ENCODE measurements at places on chromosomes 1 and 21.

GRCh38 chr1:68218490-68218889, 13.8 kb downstream of the WLS start:
- DNase-seq, result no peak

GRCh38 chr1:21861602-21862429, 49.8 kb downstream of the LDLRAD2 start:
- DNase-seq, result no peak

DNA sequence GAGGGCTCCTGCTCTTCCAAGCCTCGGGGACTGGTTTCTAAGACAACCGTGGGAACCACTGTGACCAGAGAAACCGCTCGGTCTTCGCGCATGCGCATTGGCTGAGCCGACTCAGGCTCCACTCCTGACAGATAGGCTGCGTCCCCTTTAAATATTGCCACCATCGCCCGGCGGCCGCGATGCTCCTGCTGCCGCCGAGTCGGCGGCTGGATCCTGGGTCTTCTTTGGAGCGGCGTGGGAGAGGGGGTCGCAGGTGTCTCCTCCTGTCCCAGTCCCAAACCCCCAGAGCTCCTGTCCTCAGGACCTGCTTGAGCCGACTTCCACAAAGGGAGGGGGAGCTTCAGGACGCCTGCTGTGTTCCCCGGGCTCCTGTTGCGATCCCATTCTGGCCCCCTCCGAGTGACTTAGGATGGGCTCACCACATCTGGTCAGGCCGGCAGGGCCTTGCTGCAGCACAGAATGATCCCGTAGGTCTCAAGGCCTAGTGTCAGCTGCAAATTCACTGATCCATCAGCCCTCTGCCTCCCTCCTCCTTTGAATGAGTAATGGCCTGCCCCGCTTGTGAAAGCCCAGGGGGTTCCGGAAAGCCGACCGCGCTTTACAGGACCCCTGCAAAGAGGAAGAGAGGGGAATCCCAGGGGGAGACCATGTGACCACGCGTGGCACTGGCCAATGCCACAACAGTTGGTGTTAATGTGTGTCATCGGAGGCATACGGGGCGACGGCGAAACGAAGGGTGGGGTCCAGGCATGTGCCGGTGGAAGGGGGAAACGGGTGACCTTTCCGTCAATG, 683.2 kb upstream of the TPTE start:
- no peak for DNase-seq

DNA sequence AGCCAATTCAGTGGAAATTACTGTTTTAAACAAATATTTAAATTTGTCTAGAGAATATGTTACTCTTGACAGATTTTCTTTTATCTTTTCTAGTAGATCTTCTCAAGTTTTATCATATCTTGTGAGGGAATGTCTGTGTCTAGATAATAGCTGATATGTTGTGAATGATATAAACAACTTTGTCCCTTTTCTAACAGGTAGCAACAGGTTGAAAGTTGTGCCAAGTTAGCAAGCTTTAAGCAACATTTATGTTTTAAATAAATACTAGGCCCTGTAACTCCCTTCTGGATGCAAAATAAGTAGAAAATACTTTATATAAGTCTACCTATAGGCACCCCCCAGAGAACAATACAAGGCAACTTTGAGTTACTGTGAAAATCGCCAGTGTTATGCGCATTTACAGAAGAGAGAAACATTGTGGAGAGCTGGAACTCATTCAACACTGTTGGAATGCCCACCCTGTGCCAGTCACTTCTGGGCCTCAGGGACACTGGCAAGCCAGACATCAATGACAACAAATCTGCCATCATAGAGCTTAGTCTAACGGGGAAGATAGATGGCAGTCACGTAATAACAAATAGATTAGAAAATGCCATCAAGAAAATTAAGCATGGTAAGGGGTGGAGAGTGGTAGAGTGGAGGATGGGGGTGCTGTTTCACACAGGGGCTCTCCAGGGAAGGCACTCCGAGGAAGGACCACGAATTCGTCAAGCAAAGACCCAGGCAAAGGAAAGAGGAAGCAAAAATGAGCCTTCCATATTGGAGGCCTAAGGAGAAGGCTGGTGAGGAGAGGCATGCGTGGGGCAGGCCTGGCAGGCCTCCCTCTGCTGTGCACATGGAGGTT, 4.4 kb downstream of the MAP3K21 start:
- no peak for DNase-seq

DNA sequence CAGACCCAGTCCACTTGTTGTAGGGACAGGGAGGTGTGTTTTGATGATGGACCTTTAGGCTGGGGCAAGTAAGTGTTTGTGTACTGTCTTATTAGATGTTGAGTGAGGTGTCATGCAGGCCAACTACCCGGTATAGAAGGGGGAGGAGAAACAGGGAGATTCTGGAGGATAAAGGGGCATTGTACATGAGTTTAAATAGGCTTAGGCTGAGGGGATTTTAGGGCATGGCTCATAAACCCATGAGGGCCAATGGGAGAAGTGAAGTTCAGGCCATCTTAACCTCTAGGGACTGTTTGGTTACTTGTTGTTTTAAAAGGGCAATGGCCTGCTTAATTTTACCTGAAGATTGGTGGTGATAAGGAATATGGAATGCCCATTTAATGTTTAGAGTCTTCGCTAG, 38.2 kb upstream of the PLA2G5 start:
- DNase-seq, result no peak

- no peak for DNase-seq
Observed at GRCh38 chr1:87176087-87176486, 152.6 kb upstream of the LMO4 start.

DNA sequence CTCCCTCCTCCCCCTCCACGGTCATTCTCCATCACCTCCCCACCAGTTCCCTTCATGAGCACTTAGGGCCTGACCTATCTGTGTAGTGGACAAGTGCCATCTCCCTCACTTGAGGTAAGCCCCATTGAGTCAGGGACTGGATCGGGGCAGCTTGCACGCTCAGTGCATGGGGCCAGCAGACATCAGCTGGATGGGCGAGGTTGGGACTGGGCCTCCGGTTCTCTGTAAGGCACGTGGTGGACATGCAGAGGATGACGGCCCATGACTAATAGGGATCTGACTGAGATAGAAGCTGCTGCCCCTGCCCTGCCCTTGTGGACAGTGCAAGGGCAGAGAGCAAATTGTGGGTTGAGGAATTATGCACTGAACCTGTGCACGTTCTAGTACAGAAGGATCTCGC, 120.4 kb upstream of the C1orf174 start:
- no peak for DNase-seq

Measured in NCI-H1436 (cell line).